ENCODE measurements at places on chromosomes 12 and 14.
A peak's percentile ranks its signal among the peaks of the same experiment; 100 is the strongest.

DNA sequence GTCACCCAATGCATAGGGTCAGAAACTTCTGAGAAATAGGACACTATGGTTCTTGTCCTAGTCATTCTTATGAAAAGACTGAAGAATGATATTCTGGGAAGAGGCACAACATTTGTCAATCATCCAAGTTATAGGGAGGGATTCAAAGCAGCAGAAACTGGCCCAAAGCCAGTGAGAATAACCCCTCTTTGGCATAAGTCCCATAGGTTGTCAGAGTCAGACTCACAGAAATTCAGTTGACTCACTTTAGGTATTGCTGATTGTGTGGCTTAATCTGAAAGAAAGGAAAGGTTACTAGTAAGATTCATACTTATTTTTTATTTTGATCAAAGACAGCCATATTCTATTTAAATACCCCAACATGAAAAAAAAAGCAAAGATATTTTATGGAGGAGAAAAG, 151.0 kb downstream of the SRGAP1 start:
- no peak for DNase-seq

GRCh38 chr12:24480766-24481449, 468.0 kb downstream of the BCAT1 start:
- DNase-seq, result no peak

- no peak for DNase-seq
Observed at GRCh38 chr14:98280436-98280835, 991.6 kb downstream of the BCL11B start.

DNA sequence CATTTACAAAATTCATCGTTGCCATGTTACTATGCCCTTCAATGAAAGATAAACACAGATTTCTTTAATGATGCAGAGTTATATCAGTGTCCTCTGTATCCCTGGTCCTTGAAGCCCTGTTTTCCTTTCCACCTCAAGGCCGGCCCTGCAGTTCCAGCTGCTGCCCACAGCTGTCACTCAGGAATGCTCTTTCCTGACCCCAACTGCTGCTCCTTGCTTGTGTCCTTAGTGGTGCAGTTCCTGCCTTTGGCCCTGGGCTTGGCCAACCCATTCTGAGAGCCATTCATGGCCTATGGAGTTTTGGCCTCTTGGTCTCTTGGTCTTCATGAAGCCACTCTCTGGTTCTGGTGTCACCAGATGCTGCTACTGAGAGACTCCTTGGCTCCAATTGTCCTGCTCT, 93.1 kb downstream of the GAS2L3 start:
- no peak for DNase-seq

DNA sequence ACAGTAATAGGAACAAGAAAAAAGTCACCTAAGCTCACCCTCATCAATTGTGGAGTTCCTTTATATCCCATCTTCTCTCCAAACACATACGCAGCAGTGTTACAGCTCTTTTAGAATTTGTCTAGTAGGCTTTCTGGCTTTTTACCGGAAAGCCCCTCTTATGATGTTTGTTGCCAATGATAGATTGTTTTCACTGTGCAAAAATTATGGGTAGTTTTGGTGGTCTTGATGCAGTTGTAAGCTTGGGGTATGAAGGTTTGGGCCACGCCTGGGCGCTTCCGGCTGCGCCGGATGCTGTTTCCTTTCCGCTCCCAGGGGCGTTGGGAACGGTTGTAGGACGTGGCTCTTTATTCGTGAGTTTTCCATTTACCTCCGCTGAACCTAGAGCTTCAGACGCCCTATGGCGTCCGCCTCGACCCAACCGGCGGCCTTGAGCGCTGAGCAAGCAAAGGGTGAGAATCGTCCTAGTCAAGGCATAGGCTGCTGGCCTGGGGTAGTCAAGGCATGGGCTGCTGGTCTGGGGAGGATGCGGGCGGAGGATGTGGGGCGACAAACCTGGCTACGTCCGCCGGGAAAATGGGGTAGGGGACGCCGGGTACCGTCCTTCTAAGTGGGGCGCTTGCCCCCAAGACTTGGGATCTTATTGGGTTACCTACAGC, at the start of the genes C12orf57 and RNU7-1:
Gene C12orf57, plus strand, starts transcription at position 301 of the 659 bp plus-strand sequence. Its CDS starts 100 bp downstream, at position 401.
Gene RNU7-1, plus strand, starts transcription at position 95 of the 659 bp plus-strand sequence.
- peak; percentile 96 for DNase-seq

DNA sequence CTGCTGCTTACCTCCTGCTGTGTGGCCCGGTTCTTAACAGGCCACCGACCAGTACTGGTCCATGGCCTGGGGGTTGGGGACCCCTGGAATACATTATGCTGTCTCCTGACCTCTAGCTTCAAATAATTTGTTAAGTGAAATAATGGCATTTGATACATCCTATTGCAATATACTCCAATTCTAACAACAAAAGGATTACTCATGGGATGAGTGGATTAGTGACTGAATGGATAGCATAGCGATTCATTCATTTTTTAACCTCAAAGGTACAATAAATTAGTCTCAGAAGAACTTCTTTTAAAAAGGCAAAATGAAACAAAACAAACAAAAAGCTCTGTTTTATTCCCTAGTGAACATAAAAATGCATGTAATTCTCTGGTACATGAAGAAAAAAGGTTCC, 147.9 kb upstream of the PKP2 start:
- no peak for DNase-seq

- DNase-seq, result no peak
Observed at GRCh38 chr14:64556526-64556925, 6.8 kb downstream of the PPP1R36 start.

GRCh38 chr12:63985945-63986344, 141.4 kb downstream of the SRGAP1 start:
- no peak for DNase-seq

All from HCT116 (cell line).